ENCODE measurements at places on chromosomes 3 and 15. TPM values are rescaled to one million over a fixed set of nuclear protein-coding genes. Genes with fewer than 3 reads are reported as not detected.

AMOTL2 gene
- 49.0 TPM for total RNA-seq

AMIGO3 gene
- total RNA-seq: 0.24 TPM

BTLA gene
- 0.26 TPM for total RNA-seq

P2RY14 gene
- not detected for total RNA-seq

SYNPR gene
- not detected for total RNA-seq

DMXL2 gene
- total RNA-seq: 14.9 TPM

NEK10 gene
- not detected for total RNA-seq

MUC4 gene
- 0.39 TPM for total RNA-seq

RNU5B-1 gene
- not detected for total RNA-seq

CCDC33 gene
- total RNA-seq: not detected

HESX1 gene
- not detected for total RNA-seq

FBXW12 gene
- total RNA-seq: not detected

MCF2L2 gene
- total RNA-seq: 0.52 TPM

Data from epithelial cell of alveolus of lung (primary cell).